AG04449 (cell line): ENCODE measurements at places on chromosomes 16 and 17.

- DNase-seq, result no peak
Observed at GRCh38 chr17:59435238-59435637, 103.8 kb downstream of the YPEL2 start.

DNA sequence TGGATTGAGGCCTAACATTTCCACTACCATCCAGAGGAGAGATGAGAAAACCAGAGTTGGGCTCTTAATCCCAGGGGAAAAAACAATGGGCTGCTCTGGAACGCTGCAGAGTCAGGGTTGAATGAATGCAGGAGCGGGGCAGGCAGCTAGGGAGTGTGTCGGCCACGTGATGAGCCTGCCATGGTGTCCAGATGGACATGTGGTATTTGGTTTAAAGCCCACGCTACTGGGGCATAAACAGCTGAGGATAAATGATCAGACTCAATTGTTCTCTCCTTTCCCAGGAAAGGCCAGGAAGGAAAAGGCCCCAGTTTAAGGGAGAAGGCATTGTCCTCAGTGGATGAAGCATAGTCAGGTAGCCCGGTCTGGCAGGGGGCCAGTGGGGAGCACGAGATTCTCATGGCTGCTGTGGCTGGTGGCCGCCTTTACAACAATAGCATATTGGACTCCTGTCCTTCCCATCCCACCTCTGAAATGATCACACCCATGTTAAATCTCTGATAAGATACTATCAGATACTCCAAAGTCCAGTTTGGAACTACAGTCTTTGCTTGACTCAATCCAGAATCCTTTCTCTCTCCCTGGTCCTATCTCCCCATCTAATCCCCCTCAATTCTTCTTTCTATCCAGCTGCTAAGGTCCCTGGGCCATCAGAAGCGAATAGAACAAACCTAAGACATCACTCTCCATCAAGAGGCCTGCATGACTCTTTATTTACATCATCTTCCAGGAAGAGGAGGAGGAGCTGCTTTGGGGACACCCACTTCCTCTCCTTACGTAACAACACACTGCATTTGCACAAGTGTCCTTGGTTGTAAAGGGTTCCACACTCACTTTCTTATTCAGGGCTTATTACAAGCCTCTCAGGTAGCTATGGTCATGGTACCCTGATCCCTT, 20.4 kb downstream of the CA4 start:
- DNase-seq, result no peak

DNA sequence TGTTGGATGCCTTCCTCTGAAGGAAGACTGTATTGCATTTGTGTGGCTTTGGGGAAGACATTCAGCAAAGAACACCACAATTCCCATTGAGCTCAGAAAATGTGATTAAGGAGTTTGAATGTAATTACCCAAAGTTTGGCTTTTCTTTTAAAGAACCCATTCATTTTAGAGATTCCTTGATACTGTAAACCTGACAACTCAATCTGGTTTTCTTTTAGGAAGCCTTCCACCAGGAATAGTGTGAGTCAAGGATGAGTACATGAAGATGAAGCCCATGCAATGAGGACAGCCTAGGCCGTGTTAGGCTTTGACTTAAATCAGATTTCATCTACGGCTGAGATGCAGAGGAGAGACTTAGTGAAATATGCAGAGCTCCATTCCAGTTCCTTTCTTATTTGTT, 271.7 kb upstream of the TBX2 start:
- no peak for DNase-seq

DNA sequence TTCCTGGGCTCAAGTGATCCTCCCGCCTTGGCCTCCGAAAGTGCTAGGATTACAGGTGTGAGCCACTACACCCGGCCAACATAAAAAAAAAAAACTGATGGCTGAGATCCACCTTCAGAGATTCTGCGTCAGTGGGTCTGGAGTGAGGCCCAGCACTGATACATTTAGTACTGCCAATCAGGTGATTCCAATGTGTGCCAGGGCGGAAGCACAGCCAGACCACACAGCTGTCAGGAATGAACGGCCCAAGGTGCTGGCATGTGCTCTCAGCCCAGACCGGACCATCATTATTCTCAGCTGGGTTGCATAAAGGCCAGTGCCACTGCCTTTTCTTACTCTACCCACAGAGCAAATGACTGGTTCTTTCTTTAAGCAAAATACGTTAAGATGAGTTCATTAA, 1.2 kb upstream of the BCO1 start:
- DNase-seq, result no peak

- no peak for DNase-seq
Observed at GRCh38 chr16:87611456-87611855, 9.1 kb downstream of the JPH3 start.

GRCh38 chr16:54148974-54149373, 137.6 kb downstream of the IRX3 start:
- no peak for DNase-seq

DNA sequence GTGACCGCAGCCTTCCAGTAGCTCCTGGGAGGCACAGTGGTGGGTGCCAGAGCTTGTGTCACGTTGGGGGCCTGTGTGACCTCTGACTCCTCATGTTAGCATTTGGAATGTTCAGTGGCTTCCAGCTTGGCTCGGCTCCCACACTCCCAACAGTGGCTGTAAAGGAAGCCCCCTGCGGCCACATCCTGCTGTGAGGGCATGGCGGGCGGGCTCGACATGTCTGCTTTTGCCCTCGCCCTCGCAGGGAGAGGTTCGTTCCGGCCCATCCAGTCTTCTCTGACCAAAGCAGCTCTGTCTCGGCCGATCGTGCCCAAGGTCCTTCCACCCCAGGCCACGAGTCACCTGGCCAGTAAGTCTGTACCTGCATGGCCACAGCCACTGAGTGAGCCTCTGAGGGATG, 12.2 kb upstream of the JPT2 start:
- DNase-seq, result no peak

DNA sequence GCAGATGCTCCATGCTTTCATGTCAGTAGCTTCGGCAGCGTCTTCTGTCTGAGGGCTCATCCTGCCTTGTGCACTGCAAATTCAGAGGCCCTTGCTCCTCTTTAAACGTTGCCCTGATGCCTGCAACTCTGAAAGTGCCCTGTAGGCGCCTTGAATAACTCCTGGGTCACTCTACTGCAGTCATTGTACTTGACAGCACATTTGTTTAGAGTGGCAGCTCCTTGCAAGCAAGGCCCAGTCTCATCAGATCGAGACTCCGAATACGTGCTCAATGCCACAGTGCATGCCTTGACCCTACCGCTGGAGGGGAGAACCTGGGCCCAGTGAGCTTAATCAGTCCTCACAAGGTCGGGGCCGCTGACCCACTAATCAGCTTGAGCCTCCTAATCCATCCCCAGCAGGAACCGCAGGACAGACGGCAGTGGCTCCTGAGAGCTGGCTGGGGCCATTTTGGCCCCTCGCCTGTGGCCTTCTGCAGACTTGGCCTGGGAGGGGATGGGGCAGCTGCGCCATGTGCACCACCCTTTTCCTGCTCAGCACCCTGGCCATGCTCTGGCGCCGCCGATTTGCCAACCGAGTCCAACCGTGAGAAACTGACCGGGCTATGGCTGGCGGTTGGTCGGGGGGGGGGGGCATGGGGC, at the start of gene PRCD:
PRCD (plus strand) TSS at position 414 of the 641 bp plus-strand sequence; CDS start at position 512, 98 bp downstream.
- DNase-seq, result no peak

- no peak for DNase-seq
Observed at GRCh38 chr16:1972490-1972877, 631 bp downstream of the TBL3 start.

- no peak for DNase-seq
Observed at GRCh38 chr17:42708588-42708987, 26.3 kb downstream of the CNTNAP1 start.
